ENCODE measurements at places on chromosomes 2 and 18.

GRCh38 chr2:207633686-207634085 lies 8.5 kb upstream of the METTL21A start:
- no peak for DNase-seq

- no peak for DNase-seq
Measured at GRCh38 chr2:40463112-40463511, 11.2 kb upstream of the SLC8A1 start.

DNA sequence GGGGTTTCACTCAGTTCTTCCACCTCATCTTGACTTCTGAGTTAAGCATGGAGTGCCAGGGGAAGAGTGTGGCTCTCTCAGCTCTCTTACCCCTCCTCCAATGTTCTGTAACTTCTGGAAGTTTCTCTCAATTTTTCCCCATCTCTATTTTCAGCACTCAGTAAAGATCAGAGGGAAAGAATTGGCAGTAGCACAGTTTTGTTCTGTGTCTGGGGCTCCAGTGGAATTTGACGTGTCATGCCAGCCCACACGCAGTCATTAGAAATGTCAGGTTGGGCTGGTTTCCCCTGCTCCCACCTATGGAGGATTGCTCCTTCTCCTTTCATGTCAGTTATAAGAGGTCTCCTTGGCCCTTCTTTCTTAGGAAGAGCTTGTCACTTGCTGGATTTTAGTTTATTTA lies 104.6 kb upstream of the COL3A1 start:
- no peak for DNase-seq

DNA sequence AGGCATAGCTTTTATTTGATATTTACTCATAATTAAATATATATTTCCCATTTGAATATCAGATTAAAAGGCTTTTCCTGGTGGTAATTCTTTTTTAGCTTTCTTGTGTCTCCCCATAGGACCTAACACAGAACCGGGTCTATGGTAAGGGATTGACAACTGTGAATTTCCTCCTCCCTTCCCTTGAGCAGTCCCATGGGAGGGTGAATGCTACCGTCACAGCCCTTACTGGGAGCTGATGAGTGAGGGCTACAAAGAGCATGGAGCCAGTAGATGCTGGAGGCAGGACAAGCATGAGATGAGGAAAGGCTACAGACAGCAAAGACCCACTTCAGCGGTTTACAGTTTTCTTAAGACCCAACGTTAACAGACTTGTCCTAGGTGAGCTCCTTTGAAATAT lies 170.6 kb upstream of the EPAS1 start:
- no peak for DNase-seq

DNA sequence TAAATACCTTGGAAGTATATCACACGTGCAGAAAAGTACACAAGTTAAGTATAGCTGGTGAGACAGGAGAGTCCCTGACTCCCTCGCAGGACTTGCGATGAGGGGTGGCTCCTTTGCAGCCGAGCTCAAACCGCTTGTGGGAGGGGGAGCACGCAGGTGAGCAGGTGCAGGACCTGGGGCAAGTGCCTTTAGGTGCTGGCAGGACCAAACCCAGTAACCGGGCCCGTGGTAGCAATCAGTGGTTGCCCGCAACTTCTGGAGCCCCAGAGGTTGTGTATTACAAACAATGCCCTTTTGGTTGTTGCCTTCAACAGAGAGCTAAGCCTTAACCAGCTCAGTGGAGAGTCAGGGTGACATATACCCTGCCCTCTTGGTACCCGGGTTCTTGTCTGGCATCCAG lies 132.8 kb downstream of the PARD3B start:
- DNase-seq: no peak

GRCh38 chr18:46161703-46162396 lies 57.7 kb downstream of the HAUS1 start:
- DNase-seq: no peak

- DNase-seq: no peak
Measured at GRCh38 chr2:205139822-205140463, 542.4 kb upstream of the NRP2 start.

GRCh38 chr2:230706053-230706521 lies 6.6 kb upstream of the CAB39 start:
- no peak for DNase-seq

GRCh38 chr2:48315896-48316194 lies 214.1 kb upstream of the STON1 start:
- DNase-seq: peak; percentile 12

GRCh38 chr2:227117027-227117426 lies 47.0 kb downstream of the COL4A4 start:
- no peak for DNase-seq

DNA sequence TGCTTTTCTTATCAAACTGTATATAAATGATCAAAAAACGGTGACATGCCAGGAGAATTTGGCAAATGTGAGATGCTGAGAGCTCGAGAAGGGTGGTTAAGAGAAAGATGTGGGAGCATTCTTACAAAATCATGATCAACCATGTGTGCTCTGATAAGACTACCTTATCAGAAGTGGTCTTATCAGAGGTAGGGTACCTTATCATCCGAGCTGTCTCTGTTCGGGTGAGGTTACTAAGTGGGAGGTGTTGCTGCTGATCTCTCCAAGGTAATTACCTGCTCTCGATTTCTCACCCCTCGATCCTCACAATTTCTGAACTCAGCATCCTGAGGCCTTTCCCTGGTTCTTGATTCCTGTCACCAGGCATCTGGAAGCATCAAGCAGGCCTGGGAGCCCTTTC lies 813.0 kb upstream of the ID2 start:
- no peak for DNase-seq

DNA sequence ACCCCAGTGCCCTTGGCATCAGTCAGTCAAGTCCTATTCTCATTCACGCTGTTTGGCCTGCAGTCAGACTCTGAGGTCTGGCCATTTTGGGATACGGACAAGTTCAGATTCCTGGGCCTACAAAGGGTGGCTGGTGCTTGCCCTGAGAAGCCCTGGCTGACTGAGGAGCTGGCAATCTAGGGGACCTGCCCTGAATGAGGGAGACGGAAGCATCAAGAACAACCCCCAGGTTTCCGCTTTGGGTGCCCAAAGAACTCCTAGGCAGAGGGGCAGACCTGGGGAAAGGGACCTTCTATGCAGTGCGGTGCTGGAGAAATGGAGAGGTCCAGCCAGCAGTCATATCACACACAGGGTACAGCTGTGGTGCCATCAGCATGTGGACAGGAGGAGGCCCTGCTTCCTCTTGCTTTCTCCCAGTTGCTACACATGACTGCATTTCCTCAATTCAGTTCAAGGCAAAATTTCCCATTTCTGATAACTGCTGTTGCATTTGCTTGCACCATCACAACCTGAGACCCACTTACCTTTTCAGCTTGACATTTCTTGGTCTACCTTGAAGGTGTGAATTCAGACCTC lies 70.9 kb upstream of the LGALSL start:
- no peak for DNase-seq

DNA sequence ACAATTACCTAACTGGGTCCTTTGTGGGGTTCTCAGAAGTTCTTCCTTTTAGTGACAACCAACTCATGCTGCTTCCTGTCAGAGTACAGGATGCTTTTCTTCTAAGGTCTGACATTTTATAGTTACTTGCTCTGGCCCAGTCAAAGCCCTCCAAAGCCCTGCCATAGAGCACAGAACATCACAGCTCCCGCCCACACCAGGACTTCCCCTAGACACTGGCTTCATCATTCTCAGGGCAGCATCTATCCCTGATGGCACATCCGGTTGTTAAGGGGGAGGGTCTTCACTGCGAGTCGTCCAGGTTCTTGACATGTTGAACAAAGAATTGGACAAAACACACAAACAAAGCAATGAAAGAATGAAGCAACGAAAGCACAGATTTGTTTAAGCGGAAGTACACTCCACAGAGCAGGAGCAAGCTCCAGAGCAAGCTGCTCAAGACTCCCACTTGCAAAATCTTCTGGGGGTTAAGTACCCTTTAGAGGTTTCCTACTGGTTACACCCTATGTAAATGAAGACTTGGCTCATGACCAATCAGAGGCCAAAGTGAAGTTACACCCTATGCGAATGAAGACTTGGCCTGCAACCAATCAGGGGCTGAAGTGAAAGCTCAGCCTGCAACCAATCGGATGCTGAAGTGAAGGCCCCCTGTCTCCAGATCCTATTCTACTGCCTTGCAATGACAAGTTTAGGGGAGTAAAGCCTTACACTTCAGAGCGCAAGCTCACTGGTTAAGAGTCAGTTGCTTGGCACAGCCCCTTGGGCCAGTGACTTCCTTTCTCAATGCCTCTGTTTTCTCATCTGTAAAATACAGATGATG lies 79.0 kb downstream of the HDAC4 start:
- DNase-seq: peak; percentile 63

DNA sequence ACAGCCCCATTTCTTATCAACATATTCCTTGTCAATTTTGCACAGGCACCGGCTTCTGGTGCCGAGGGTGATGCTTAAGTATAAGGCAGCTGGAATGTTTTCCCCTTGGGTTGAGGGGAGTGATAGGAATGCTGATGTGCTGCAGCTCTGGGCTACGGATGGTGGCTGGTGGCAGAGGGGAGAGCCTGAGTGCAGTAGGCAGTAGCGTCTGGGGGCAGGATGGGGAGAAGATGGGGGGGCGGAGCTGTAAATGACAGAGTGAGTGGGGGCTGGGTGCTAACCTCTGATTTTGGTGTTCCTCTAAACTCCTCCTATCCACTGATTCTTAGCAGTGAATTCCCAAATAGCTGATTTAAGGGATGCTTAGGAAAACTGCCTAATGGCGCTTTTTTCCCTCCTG lies 20.7 kb downstream of the TMEM178A start:
- DNase-seq: no peak

Measured in CD4-positive, alpha-beta T cell treated with Interleukin-6 at 100 ng/mL for 8 hours (primary cell).